ENCODE measurements at places on chromosomes 5 and 9.

DNA sequence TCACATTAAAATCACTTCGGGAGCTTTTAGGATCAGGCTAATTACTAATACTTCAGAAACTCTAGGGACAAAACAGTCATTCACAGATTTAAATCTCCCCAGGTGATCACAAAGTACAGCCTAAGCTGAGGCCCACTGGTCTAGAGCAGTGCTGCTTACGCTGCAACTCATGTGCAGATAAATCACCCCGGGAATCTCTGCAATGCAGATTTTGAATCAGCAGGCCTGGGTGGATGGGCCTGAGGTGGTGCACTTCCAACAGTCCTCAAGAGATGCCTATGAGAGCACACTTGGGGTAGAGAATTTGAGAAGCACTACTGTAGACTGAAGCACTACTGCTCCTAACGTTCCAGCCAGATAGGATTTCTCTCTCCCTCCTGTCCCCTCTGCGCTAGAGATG, 28.4 kb downstream of the CSF1R start:
- DNase-seq, result no peak

DNA sequence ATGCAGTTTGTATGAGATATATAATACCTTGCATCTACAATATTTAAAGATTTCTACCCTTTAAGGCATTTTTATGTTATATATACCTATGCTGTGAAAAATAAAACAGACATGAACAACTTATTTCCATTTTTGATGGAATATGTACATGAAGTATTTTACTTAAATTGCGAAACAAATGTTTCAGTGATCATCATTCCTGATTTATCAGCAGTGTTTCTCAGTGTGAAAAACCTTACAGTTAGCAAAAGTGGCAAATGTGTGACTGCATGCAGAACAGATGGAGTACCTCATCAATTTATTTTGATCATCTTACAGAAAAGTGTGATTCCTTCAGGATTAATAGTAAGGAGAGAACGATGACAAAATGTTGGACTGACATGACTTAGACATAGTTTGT, 43.1 kb downstream of the PRR16 start:
- DNase-seq, result no peak

GRCh38 chr5:150044329-150044681, 42.0 kb downstream of the CSF1R start:
- no peak for DNase-seq

- DNase-seq, result no peak
Observed at GRCh38 chr5:41219658-41220269, 6.4 kb upstream of the C6 start.

DNA sequence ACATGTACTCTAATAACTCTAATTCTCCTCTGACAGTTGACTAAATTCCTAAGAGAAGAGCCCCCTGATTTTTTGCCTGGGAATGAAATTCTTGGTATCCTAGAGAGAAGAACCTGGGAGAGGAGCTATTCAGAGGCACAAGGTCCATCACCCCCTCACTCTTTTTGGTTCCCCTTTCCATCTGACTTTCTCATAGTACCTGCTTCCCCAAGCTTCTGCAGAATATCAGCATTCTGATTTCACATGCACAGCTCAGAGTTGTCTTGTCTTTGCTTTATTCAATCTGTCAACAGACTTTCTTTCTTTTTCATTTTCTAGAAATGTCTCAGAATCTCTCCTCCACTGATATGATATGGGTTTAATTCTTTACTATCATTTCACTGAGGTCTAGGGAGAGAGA, 141.5 kb upstream of the FBXL17 start:
- no peak for DNase-seq

- DNase-seq, result no peak
Observed at GRCh38 chr5:157415838-157416237, 44.2 kb upstream of the NIPAL4 start.

GRCh38 chr9:117723986-117724625, 19.9 kb downstream of the TLR4 start:
- no peak for DNase-seq

DNA sequence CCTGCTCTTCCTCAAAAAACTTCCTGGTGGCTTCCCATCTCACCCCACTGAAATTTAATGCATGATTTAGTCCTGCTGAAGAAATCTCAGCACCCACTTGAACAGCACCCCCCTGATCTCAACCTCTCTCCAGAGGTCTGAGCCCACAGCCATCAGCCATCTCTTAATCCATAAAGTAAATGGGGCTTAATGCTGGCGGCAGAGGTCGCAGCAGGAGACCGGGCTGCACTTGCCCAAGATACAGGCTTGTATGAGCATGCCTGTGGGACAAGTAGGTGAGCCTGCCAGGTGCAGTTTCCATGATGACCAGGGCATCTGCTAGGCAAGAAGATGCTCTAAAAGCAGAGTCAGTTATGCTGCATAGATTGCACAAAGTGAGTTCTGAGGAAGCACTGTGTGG, 52.4 kb upstream of the CTXN3 start:
- no peak for DNase-seq

DNA sequence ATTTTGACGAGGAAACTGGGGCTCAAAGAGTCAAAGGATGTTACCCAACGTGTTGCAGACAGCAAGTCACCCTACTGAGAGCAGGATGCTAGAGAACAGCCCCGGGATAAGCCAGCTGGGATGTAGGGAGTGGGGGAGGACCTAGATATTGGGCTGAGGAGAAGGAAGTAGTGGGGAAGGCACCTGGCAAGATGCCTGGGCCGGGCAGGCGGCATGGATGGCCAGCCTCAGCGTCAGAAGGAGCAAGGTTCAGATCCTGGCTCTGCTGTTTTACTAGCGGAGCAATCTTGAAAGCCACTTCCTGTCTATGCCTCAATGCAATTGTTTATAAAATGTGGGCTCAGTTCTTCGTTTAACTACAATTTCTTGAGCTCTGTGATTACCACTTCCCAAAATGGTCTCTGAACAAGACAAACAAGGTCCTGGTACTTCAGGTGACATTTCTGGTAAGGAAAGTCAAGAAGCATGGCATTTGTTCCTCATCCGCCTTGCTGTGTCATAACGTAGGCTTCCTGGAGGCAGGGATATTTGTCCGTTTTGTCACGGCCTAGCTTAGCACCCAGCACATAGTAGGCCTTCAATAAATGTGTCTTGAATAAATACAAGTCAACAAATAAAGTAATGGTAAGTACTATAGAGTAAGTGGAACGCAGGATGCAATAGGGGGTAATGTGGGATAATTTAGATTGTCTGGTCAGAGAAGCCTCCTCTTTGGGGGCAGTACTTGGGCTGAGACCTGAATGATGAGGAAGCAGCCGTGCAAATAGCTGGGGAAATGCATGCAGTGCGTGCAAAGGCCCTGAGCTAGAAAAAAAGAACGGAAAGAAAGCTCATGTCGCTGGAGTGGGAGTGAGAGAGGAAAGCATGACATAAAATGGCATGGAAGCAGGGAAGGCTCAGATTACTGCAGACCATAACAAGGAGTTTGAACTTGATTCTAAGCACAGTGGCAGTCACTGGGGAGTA, 70.5 kb downstream of the SMIM23 start:
- DNase-seq, result no peak

GRCh38 chr9:128008171-128008570, 27.4 kb upstream of the EEIG1 start:
- no peak for DNase-seq

- no peak for DNase-seq
Observed at GRCh38 chr5:112419164-112419985, at the start of gene EPB41L4A. Gene EPB41L4A (minus strand): TSS chr5:112419277. CDS start chr5:112419039, 238 bp downstream.

DNA sequence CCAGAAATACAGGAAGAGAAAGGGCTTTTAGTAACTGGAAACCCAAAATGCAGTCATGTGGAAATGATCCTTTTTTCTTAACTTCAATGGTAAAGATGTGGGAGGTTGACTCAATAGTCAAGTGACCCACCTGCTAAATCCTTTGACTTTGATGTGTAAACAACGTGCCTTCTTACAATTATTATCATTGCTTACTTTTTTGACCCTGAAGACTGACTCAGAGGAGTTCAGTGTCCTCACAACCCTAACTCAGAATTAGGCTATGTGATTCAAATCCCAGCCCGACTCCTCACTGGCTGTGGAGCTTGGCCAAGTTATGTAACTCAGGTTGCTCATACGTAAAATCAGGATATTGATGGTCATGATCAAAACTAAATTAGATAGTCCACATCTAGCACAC, 27.9 kb downstream of the ANXA1 start:
- no peak for DNase-seq

GRCh38 chr5:148090146-148090772, 26.5 kb downstream of the SPINK5 start:
- DNase-seq, result no peak

DNA sequence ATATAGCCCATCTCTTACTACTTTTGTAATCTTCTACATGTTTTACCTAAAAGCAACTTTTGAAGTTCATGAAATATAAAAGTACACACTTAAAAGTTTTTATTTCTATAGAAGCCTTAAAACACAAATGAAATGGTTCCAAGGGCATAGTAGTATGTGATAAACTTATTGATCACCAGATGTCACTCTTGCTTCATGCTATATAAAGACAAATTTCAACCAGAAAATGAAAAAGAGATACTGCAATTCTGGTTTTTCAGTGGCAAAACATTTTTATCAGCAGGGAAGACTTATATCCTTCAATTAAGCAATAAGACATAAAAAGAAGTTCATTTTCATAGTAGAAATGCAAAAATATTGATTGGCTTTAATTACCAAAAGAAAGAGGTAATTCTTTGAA, 69.4 kb upstream of the FBXL17 start:
- no peak for DNase-seq

GRCh38 chr5:137215261-137215660, 283.9 kb downstream of the SPOCK1 start:
- no peak for DNase-seq

DNA sequence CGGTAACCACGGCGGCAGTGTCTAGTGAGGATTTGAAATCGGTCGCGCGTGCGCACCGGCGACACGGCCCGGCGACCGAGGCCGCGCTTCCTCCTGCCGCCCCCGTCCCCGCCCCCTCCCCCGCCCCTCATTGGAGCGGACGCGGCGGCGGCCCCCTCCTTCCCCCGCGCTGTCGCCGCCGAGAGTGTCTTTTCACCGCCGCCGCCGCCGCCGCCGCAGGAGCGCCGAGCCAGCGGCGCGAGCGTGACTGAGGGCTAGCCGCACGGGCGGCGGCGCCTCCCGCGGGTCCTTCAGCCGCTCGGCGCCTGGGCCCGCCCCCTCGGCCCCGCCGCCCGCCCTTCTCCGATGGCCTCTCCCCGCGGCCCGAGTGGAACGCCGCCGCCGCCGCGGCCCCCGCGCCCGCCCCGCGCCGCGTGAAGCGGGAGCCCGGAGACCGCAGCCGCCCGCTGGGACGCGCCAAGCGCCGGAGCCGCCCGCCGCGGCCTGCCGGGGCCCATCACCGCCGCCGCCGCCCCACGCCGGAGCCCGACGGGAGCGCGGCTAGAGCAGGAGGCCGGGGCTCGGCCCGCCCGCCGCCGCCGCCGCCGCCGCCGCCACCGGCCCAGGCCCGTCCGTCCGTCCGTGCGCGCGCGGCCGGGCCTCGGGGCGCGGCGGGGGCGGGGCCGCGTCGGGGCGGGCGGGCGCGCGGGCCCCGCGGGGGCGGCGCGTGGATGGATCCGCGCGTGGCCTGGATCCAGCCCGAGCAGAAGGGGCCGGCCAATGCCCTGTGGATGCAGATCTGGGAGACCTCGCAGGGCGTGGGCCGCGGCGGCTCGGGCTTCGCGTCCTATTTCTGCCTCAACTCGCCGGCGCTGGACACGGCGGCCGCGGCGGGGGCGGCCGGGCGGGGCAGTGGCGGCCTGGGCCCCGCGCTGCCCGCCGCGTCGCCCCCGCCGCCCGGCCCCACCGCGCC, at the start of gene TENT4A:
Gene TENT4A, plus strand, starts transcription at position 159 of the 952 bp plus-strand sequence. Its CDS starts 552 bp downstream, at position 711.
- peak; percentile 62 for DNase-seq

DNA sequence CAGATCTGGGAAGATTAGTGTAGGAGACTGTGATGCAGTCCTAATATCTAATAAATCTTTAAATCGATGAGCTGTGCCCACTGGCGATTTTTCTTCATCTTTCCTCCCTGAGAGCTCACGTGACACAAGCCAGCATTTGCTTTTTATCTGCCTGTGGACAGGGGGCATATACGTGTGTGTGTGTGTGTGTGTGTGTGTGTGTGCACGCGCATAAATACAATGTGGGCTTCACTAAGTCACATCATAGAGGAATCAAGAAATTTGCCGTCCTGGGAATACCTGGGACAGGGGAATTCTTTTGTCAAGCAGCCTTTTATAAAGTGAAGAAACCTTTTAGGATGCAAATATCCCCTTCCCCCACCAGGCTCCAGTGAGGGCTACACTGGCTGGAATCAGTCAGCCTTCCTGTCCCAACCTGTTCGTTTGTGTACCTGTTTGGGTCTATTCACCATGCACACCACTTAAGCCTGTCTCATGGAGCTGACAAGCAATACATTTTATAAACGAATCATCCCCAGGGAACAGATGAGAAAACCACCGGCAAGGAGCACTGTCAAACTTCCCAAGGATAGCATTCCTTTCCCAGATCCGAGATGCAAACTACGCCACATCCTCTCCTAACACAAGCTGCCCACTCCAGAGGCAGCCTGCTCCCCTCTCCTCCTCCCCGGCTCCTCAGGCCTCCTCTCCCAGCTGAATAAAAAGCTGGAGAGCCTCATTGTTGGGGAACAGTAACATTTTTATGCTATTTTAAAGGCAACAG, 2.7 kb downstream of the EPB41L4B start:
- no peak for DNase-seq

DNA sequence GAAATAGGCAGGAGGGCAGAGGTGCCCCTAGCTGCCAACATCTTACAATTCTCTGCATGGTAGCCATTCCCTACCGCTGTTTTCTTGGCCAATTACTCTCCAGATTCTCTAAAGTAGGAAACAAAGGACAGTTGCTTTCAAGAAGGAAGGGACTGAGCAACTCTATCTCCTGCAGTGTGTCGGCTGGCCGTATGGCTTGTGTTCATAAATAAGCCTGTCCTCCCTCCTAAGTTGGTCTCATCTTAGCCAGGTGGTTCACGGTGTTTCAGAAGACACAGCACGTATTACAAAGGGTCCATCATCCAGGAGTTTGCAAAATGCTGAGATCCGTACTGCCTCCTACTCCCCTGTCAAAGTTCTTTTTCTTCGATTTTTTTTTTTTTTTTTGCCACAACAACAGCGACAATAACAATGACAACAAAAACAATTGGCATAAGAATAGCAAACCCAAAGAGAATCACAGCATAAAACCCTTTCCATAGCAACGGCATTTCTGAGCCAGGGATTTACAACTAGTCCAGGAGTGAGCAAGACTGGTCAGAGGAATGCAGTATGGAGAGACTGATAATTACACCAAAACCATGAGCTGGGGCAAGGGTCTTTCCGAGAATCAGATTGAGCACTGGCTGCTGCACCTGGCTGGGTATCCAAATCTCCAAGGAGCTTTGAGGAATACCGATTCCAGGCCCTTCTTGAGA, 212.8 kb downstream of the SLIT3 start:
- no peak for DNase-seq

DNA sequence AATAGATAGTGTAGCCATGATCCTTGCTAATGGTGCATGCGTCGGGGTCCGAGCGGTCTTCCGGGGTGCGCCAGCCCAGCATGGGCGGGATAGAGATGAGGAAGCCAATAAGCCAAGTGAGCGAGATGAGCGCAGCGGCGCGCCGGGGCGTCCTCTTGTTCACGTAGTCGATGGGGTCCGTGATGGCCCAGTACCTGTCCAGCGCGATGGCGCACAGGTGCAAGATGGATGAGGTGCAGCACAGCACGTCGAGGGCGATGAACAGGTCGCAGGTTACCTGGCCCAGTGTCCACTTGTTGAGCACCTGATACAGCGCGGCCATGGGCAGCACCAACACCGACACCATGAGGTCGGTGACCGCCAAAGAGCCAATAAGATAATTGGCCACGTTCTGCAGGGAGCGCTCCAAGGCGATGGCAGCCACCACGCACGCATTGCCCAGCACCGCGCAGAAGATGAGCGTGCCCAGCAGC, 1.1 kb downstream of the HTR1A start:
- no peak for DNase-seq
